T-cell (primary cell): ENCODE measurements at places on chromosomes 1 and 21. TPM values are rescaled to one million over a fixed set of nuclear protein-coding genes. Genes with fewer than 3 reads are reported as not detected.

GRCh38 chr1:30274173-30274970 is 449.0 kb downstream of the MATN1 start:
- no peak for DNase-seq

The PTCH2 gene
- total RNA-seq = 1.8 TPM

The CFAP141 gene
- total RNA-seq = not detected

The SHISA4 gene
- 0.70 TPM for total RNA-seq
